Vagina (tissue), 2 donors: ENCODE measurements at places on chromosomes 6 and 20. TPM values are rescaled to one million over a fixed set of nuclear protein-coding genes. Genes with fewer than 3 reads are reported as not detected.

The GPRC6A gene
- total RNA-seq: not detected

The SSTR4 gene
- not detected for total RNA-seq

The SRMS gene
- total RNA-seq: not detected

The CLVS2 gene
- 1.5 TPM for total RNA-seq

The CCN5 gene
- total RNA-seq: 134 TPM

The ADISSP gene
- total RNA-seq: 16.0 TPM

The PRSS16 gene
- total RNA-seq: 1.2 TPM

The NRN1 gene
- total RNA-seq: 9.8 TPM

The SLC44A4 gene
- 5.9 TPM for total RNA-seq

The ANKRD66 gene
- not detected for total RNA-seq

The PRR18 gene
- total RNA-seq: not detected

The RWDD1 gene
- 37.8 TPM for total RNA-seq

The MOCS1 gene
- total RNA-seq: 14.7 TPM

The STK4 gene
- 25.8 TPM for total RNA-seq

The POFUT1 gene
- 27.7 TPM for total RNA-seq

The TREM1 gene
- 0.98 TPM for total RNA-seq

The PPP1R18 gene
- total RNA-seq: 42.5 TPM

The AKAP7 gene
- total RNA-seq: 6.4 TPM

The TP53RK gene
- 27.7 TPM for total RNA-seq

The E2F1 gene
- total RNA-seq: 0.49 TPM

The LTV1 gene
- 23.3 TPM for total RNA-seq

The JPH2 gene
- 13.8 TPM for total RNA-seq

The ECT2L gene
- total RNA-seq: not detected
